ENCODE measurements at places on chromosomes 6 and 20. TPM values are rescaled to one million over a fixed set of nuclear protein-coding genes. Genes with fewer than 3 reads are reported as not detected.

IRF4 gene
- 0.41 TPM for polyA plus RNA-seq

PM20D2 gene
- polyA plus RNA-seq: 4.8 TPM

C20orf144 gene
- polyA plus RNA-seq: 0.05 TPM

RBPJL gene
- not detected for polyA plus RNA-seq

CLVS2 gene
- under 0.01 TPM for polyA plus RNA-seq

DNA sequence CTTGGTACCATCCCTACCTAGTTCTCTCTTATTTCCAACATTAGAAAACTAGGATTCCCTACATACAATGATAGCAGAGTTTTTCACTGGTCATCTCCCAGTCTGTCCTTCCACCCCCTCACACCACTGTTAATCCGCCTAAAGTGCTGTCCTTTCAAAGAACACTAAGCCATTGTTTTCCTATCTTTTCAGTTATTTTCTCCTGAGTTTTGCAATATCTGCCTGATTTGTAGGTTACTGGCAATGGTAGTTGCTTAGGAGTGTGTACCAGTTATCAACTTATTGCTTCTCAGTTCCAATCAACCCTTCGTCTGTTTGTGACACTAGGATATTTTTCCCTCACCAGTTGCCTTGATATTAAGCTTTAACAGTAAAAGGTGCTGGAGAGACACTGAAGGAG is 135.0 kb downstream of the EPM2A start:
- DNase-seq: no peak

GRCh38 chr6:132512342-132512637 is 626 bp downstream of the STX7 start:
- no peak for DNase-seq

DNA sequence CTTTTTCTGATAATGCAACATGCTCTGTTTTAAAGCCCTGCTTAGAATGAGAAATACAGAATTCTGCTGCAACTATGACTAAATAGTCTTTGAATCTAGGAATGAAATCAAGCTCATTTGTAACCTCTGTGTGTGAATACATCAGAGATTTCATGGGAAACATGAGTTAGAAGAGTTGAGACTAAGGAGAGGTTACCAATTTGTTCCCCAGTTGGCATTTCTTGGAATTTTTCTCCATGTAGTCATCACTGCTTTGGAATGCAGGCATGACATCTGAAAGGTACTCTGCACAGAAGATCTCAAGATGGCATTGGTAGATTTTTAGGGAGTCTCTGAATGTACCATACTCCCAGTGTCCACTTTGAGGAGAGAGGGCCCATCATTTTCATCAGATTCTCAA is 237.2 kb downstream of the TFAP2A start:
- DNase-seq: no peak

DNA sequence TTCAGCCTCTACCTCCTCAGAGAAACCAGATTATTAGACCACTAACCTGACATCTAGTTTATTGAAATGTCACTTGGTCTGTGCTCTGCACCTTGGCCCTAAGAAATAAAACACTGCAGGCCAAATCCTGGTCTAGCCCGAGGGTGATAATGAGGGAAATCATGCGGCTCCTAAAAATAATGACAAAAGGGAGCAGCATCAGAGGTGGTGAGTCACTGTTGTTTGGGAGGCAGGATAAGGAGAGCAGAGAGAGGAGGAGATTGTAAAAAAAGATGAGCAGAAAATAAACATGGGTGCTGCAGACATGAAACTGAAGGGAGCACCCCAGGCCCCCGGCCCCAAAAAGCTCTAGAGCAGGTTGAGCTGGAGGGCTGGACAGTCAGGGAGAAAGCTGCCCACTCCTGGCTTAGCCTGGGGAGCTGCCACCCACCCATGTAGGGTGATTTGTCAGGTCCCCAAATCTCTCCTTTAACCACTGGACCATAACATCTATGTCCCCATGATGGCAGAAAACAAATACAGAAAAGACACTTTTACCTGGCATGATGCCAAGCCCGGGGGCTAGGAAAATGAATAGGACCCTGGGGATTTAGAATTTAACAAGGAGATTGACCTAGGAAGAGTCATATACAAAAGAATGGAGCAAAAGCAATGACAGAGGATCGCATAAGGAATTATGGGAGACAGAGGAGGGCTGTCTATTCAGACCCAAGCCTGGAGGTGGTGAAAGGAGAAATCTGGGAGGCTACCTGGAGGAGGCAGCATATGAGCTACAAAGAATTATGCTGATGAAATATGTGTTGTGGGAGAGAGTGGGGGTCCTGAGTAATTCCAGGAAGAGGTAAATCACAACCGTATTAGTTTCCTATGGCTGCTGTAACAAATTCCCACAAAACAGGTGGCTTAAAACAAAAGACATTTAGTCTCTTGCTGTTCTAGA is 103.7 kb downstream of the SNAP25 start:
- DNase-seq: no peak

DNA sequence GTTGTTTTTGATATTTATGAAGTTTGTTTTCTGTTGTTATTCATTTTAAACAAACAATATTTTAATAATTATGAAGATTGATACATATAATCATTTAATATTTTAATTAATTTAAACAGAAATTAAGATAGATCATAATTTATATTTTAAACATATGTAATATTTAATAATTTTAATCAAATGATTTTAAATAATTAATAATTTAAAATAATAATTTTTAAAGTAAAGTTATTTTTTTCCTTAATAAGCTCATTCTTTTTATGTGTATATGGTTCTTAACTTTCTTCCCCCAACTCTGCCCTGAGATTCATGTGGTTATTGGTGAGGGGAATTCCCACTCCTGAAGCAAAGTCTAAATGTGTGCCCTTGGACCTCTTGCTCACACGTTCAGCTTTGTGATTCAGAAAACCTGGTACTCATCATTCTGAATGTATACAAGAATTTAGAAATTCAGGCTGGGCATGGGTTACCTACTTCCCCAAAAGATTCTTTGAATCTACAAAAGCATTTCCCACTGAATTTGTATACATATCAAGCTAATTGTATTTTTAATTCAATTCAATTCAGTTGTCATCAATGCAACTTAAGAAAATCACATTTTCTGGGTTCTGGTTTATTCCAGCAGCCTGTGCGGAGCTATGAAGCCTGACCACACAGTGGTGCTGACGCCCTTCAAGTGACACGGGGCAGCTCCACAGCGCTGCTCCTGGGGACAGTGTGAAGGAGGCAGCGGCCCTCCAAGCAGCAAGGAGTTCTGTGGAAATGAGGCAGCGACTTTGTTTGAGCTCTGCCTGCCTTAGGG is 168.9 kb upstream of the UST start:
- peak; percentile 93 for DNase-seq

- no peak for DNase-seq
Measured at GRCh38 chr6:19322691-19323485, 514.3 kb upstream of the ID4 start.

- DNase-seq: no peak
Measured at GRCh38 chr20:47423586-47423985, 67.1 kb upstream of the ZMYND8 start.

DNA sequence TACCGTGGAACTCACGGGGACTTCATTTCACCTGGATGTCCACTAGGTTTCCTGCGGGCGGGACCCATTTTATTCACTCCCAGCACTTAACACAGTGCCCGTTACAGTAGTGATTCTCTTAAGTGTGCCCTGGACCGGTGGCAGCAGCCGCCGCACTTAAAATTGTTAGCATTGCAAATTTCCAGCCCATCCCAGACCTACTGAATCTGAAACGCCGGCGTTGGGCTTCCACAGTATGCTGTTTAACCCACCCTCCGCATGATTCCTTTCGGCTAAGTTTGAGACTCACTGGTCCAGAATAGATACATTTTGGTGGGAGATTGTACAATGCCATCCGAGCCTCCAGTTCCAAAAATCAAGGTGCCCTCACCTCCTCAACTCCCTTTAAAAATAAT is 967 bp downstream of the SMPDL3A start:
- DNase-seq: peak; percentile 47

DNA sequence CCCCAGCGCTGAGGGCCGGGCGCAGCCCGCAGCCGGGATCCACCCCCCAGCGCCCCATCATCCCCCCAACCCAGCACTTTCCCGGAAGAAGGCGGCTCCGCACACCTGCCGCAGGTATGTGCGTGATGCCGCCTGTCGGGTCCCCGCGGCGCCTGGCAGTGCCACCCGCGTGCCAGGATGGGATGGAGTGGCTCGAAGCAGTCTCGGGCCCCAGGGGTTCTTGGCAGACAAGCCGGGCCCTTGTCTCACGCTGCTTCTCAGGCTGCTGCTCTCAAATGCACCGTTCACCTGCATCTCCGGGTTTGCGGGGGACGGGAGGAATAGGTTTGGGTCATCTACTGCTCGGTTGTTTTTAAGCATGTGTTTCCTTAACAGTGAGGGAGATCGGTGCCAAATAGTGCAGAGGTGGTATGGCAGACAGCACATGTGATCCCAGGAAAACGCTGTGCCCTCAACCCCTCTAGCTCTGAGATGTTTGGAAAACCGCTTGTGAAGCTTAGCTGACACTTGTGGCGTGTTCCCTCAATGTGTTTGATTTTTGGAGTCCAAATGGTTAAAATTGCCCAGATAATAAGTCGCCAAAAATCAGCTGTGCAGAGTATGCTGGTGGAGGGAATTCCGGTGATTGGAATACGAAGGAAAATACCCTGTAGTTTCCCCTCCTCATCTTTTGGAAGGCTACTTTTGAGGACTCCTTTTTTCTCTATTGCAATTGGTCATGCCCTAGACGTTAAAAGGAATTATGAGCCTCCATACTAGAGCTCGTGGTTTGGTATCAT is 926 bp downstream of the MYLIP start:
- peak; percentile 31 for DNase-seq

DNA sequence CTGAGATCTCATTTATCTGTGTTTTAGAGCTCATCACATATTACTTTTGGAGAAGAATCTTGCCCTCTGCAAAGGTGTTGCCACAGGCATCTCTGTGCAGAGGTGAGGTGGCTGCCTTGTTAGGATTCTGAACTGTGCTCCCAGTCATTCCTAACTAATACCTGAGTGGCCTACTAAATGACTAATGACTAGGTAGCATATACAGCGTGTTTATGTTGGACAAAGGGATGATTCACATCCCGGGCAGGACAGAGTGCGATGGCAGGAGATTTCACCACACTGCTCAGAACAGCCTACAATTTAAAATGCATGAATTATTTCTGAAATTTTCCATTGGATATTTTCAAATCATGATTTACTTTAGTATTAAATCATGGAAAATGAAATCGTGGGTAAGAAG is 23.1 kb upstream of the CGA start:
- no peak for DNase-seq

GRCh38 chr6:163580311-163581030 is 166.0 kb downstream of the QKI start:
- DNase-seq: no peak

DNA sequence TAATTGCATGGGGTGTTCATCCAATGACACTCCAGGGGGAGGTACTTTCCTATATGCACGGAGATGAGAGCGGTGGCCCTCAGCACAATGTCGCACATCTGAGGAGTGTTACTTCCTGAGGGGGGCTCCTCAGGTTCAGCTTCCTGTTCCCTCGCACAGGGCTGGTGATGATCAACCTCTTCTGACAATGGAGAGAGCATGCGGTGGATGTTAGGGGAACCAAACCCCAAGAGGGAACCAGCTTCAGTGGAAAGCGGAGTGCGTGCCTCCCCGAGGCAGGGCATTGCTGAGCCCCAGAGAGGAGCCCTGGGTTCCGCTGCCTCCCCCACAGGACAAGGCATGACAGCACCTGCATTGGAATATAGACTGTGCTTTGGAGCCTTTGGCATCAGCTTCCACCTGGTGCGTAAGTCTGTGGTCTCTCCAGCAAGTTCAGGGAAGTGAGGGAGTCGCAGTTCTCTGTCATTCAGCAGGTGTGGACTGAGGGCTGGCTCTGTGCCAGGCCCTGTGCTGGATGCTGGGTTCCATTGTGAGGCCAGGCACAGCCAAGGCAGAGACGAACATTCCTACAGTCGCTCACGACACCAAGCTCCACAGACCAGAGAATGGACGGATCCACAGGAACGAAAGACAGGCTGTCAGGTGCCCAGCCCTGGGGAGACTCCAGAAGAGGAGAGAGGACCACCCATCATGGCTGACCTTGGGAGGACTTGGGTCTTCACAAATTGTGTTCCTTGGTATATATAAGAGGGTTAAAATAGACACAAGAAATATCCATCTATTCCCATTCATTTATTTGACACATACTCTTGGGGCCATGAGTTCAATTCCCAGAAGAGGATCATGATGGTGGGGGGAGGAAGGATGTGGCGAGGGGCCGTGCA is 3.9 kb upstream of the ZNF831 start:
- DNase-seq: no peak

GRCh38 chr6:154154389-154154967 is 115.4 kb downstream of the OPRM1 start:
- no peak for DNase-seq

Data from right cardiac atrium (tissue), 5 donors.